ENCODE measurements at places on chromosomes 2 and 18.

GRCh38 chr2:210224941-210225672 lies at the start of gene ACADL:
Gene ACADL, minus strand, starts transcription at chr2:210225447. Its CDS starts 184 bp downstream, at chr2:210225263.
- DNase-seq, result no peak

DNA sequence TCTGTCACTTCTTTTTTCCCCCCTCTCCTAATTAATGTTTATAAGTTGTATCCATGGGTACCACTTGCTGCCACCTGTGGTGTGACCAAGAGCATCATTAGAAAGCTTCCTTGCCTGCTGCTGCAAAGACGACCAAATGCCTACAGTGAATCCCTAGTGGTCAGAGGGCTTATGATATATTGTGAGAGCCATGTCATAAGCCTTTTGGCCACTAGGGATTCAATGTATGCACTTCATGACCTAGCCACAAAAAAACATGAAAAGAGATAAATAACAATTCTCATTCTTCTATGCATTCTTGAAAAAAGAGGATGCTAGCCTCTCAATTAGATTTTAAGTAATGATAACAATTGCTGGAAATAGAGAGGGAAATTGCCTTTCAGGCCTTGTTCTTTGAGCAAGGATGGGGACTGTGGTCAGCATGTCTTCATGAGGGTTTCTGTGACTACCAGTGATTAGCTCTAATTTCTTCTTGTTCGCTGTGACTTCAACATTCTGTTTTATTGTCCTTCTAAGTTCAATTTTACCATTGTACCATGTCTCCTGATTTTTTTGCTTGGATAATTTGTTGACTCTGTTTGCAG lies 435.3 kb downstream of the TGIF1 start:
- DNase-seq, result no peak

DNA sequence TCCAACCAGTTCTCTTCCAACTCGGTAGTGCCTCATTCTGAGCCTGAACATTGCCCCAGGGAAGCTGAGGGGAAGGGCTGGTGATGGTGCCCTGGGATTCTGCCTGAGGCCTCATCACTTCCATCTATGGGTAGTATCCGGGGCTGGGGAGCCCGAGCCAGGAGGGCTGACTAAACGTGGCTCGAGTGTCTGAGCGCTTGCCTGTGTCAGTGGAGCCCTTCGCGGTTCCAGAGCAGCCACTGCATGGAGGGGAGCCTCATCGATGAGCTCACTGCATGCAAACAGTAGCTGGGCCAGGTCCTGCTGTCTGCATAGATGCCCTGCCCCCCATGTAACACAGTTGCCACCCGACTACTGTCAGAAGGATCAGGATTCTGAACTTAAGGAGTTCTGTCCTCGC lies 129.3 kb downstream of the GLI2 start:
- no peak for DNase-seq

DNA sequence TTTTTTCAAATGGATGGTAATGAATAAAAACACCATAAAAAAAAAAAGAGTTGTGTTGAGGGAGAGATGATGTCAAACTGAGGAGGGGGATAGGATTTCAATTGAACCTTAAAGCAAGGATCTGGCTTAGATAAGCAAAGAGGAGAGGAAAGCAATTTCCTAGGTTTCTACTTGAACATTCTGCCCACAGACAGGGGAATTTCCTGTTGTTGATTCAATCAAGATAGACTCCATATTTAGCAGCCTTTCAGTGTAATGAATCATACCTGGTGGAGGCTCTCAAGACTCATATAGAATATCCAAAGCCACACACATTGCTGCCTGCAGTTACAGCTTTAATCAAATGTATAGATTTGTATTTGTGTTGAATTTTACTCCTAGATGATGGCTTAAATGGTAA lies 294.4 kb upstream of the PIK3C3 start:
- DNase-seq, result no peak

- no peak for DNase-seq
These were observed 3.6 kb upstream of the CAPG start for GRCh38 chr2:85413592-85414420.

DNA sequence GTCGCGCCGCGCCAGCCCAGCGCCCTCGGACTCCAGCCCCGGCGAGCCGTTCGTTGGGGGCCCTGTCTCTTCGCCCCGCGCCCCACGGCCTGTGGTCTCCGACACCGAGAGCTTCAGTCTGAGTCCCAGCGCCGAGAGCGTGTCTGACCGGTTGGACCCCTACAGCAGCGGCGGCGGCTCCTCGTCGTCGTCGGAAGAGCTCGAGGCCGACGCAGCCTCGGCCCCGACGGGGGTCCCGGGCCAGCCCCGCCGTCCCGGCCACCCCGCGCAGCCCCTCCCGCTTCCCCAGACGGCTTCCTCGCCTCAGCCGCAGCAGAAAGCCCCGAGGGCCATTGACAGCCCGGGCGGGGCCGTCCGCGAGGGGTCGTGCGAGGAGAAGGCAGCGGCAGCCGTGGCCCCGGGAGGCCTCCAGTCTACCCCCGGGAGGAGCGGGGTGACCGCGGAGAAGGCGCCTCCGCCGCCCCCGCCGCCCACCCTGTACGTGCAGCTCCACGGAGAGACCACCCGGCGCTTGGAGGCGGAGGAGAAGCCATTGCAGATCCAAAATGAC lies 1.4 kb downstream of the PHLPP1 start:
- DNase-seq, result no peak

DNA sequence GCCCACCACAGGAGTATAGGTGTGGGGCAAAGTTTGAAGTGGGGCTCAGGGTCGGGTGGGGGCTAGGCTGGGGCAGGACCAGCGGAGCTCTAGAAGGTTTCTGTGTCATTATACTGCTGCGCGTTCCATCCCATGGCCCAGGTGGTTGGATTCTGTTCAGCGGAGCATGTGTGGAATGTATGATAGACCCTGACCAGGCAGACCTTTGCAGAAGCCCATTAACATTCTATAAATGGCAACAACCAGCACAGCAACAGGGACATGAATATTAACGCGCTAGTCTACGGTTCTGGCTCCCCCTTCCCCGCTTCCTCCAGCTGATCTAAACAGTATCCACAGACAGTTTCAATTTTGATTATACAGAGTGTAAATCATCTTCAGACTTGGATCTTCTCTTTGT lies 4.1 kb upstream of the PRKCE start:
- DNase-seq, result no peak

DNA sequence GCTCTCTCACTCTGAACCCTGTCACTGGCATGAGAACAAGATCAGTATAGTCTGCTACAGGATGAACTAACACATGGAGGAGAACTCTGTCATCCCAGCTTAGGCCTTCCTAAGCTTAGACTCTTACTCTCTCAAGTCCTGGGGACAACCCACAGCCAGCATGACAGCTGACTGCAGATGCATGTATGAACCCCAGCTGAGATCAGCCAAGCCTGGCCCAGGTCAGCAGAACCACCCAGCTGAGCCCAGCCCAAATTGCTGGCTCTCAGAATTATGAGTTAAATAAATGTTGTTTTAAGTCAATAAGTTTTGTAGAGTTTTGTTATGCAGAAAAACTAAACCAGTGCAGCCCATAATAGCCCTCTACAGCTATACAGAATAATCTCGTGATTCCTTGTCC lies 287.3 kb downstream of the TNS1 start:
- no peak for DNase-seq

GRCh38 chr2:236214376-236214995 lies 46.3 kb upstream of the GBX2 start:
- no peak for DNase-seq

DNA sequence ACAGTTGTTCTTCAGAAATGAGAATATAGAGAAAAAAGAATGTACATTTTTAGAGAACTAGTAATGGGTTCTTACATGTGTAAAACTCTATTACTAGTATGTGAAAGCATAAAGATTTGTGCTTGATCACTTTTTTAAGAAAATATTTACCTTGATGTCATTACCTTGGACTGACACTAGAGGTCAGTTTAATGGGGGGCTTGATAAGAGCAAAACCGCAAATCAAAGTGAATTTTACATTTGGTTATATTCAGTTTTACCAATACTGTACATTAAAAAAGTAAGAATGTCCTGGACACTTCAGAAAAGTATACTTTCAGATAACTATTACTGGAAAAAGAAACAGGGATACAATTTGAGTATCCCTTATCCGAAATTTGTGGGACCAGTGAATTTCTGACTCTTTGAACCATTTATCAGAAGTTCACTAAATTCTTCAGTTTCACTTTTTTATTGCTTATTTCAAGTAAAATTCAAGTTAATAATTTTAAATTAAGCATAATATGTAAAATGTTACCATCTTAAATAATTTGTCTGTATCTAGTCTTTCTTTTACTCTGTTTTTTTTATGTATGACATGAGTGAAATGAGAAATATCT lies 1149.5 kb downstream of the DSC3 start:
- DNase-seq, result no peak

DNA sequence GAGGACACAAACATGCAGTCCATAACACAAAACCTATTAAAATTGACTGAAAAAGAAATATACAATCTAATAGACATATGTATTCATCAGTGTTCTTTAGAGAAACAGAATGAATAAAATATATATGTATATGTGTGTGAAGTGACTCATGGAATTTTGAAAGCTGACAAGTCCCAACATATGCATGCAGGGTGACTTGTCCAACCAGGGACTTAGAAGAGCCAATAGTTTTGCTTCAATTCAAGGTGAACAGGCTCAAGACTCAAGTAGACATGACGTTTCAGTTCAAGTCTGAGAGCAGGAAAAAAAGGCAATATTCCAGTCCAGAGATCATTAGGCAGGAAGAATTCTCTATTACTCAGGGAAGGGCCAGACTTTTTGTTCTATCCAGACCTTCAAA lies 271.2 kb upstream of the SETBP1 start:
- DNase-seq, result no peak

- DNase-seq, result no peak
These were observed 187.0 kb upstream of the COL3A1 start for GRCh38 chr2:188787021-188787657.

GRCh38 chr2:178530625-178531142 lies 50.4 kb downstream of the PLEKHA3 start:
- DNase-seq, result no peak

DNA sequence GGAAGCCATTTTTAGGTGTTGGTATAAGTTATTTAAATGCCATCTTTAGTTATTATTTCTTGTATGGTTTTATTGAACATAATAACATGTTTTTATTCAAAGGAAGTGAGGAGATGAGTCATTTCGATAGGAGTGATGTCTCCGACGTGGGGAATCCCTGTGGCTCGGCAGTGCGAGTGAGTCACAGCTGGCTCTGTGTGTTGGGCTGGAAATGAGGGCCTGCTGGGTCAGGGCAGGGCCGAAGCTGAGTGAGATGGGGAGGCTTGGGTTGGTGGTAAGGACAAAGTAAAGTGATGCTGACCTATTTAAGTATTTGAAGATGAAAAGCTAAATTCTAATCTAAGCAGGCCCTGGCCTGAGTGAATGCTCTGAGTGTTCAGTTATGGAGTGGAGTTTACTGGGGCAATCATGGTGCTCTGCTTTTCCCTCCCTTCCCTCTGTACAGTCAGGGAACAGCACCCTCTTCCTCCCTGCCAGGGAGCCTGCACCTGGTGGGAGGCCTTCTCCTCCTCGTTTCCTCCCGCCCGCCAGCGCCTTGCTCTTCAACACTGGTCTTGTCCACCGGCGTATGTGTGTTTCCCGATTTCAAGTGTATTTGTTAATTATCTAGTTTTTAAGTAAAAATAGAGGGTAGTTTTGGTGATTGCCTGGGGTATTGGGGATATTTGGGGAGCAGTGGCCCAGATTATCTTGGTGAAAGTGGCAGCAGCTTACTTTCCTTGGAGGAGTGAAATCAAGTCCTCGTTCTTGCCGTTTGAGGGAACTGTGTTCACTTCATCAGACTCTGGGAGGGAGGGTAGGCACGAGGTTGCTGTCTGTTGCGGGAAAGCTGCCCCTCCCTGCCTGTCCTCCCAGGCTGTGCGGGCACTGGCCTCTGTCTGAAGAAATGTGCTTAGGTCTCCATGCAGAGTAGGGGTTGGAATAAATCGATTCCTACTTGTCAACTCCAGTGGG lies 157.0 kb downstream of the LDLRAD4 start:
- DNase-seq, result peak; percentile 8

GRCh38 chr2:121869363-121869762 lies 113.9 kb downstream of the TSN start:
- DNase-seq, result no peak

GRCh38 chr2:16639431-16639830 lies 26.2 kb downstream of the CYRIA start:
- no peak for DNase-seq

GRCh38 chr2:158544998-158545397 lies 88.2 kb downstream of the PKP4 start:
- DNase-seq, result no peak

GRCh38 chr2:14866736-14867352 lies 234.3 kb downstream of the LRATD1 start:
- no peak for DNase-seq

DNA sequence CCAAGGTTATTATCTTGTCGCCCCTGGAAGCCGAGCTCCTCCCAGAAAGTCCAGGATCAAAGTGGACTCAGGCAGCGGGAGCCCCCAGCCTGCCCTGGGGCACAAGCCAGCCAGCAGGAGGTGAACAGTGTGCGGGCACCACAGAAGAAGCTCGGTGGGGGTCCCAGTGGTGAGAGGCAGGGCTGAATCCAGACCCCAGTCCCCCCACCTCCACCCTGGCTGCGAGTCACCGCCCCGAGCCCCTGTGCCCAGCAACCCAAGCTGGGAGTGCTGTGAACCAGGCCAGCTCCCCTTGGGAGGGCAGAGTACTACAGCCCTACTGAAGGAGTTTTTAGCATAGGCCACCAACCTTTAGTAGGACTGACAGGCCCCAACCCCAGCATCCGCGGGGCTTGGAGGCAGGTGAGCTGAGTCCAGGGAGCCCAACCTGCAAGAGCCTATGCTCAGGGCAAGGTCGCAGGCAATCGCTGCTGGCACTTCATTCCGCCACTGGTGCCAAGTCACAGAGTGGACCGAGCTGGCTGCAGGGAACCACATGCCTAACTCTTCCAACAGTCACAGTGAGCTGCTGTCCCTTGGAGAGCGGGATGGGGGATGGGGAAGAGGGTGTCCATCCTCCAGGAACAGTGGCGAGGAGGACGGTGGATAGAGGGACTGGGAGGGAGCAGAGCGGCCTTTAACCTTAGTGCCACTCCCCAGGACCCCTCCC lies 3.0 kb downstream of the PIEZO2 start:
- DNase-seq, result no peak

- DNase-seq, result no peak
These were observed 344.9 kb upstream of the SLC14A2 start for GRCh38 chr18:45270289-45270771.

DNA sequence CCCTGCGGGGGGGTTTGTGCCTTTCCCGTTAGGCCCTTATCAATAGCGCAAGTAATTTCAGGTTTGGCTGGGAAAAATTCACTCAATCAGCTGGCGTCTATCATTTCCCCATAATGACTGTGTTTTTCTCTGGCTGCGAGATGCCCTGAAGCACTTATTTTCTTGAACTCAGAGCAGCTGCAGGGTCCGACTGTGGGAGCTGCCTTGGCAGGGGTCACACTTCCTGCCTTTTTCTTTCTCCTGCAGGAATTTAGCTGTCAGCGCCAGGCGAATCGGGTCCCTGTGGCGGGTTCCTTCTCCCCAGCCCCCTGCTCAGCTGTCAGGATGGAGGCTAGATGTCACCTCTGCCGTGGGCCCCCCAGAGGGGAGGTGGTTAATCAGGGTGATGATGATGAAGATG lies 81.3 kb upstream of the HPCAL1 start:
- no peak for DNase-seq

DNA sequence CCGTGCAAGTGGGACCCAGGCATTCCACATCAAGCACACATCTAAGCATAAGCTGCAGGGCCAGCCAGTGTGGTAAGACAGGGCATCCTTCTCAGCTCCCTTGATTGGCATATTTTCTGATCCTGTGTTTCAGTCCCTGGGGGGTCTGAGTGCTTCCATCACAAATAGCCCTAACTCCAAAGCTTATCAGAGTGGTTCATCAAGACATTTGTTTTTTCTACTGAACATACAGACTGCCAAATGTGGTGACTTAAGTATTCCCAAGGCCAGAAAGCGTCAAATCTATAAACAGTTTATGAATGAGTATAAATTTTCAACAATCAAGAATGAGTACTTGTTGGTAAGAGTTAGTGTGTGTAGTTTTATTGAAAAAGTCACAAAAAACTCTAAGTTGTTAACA lies 18.8 kb downstream of the SPRED2 start:
- no peak for DNase-seq
